ENCODE measurements at places on chromosomes 4 and X. TPM values are rescaled to one million over a fixed set of nuclear protein-coding genes. Genes with fewer than 3 reads are reported as not detected.

The KLF8 gene
- total RNA-seq: 2.8 TPM

DNA sequence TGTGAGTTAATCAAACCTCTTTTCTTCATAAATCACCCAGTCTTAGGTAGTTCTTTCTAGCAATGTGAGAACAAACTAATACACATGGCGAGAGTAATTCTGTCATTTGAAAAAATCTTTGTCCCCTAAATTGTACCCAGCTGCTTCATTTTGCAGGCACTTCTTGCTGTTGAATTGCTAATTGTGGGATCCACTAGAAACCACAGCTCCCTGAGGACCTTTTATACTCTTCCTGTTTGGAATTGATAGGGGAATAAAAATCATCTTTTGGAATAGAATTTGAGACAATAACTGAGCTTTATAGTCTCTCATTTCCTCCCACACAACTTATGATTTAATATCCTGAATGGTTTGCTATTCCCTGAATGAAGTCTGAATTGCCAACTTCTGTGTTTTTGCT lies 170.2 kb downstream of the PACRGL start:
- no peak overlapping the region for H3K4me3 ChIP-seq
- no peak overlapping the region for H3K27ac ChIP-seq
- no peak for DNase-seq
- no peaks in the 10 kb centered on the region for H3K27me3 ChIP-seq

- no peak for DNase-seq
- H3K27me3 ChIP-seq: no peaks in the 10 kb centered on the region
- H3K36me3 ChIP-seq: no peaks in the 10 kb centered on the region
- no peak overlapping the region for H3K4me3 ChIP-seq
- no peak overlapping the region for H3K27ac ChIP-seq
Measured at GRCh38 chr4:24988776-24989175, 42.0 kb downstream of the LGI2 start.

The RENBP gene
- 12.1 TPM for total RNA-seq

GRCh38 chr4:80926446-80926845 lies 104.1 kb upstream of the BMP3 start:
- no peaks in the 10 kb centered on the region for H3K4me1 ChIP-seq
- H3K4me3 ChIP-seq: no peak overlapping the region
- DNase-seq: no peak
- no peaks in the 10 kb centered on the region for H3K36me3 ChIP-seq
- peaks cover 2% of the 10 kb centered on the region for H3K27me3 ChIP-seq
